ENCODE measurements at places on chromosomes 6 and 20.

GRCh38 chr6:160131636-160132296, 10.2 kb downstream of the SLC22A1 start:
- DNase-seq, result no peak

DNA sequence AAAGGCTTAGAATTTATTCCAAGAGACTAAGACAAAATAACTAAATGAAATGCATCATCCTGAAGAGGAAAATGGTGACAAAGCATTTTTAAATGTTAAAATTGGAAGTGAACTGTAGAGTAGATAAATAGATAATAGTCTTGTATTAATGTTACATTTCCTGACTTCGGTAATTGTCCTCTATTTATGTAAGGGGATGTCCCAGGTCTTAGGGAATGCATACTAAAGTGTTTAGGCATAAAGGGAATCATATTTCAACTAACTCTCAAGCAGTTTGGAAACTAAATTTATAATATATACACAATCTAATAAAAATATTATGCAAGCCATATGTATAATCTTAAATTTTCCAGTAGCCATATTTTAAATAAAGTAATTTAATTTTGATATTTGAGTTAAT, 159.3 kb downstream of the WDR27 start:
- no peak for DNase-seq

DNA sequence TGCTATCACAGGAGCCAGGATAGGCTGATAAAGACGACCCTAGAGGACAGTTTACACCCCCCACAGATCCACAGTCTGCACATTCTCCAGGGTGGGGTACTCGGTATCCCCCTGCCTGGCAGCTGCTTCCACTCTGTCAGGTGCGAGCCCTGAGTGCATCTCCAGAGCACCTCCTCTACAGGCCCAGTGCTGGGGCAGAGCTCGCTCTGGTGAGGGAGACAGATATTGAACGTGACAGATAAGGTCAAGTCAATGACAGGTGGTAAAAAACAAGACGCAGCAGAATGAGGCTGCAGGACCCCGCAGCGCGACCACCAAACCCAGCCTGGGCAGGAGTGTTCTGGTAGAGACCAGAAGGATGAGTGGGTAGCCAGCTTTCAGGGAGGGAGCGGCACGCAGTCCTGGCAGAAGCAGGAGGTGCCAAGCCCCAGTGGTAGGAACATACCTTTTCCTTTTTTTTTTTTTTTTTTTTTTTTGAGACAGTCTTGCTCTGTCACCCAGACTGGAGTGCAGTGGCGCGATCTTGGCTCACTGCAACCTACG, 12.4 kb upstream of the MYL9 start:
- DNase-seq, result no peak

DNA sequence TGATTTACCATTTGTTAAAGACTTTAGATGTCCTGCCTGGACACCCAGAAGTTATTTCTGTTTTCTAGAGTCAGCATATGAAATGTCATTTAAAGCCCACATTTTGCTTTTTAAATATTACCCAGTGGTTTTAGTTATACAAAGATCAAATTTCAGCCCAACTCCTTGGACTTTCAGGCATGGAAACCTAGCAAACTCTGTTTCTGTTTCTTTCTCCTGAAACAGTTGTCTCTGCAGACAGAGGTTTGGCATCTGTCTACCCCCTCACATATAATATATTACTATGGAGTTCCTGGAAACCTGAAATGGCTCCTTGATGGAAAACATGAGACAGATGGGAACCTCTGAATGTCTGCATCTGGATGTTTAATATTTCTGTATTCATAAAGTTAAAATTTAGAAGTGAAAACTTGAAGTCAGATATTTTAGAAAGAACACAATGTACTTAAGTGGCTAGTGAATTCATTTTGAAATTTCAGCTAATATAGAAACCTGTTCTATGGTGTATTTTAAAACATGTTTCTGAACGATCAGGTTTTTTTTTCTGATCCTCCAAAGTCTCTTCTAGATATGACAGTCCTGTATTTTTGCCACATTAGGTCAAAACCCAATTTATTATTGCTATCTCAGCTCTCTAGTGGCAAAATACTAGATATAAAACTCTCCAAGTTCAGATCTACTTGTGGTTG, 743.3 kb downstream of the CD109 start:
- no peak for DNase-seq

- no peak for DNase-seq
Measured at GRCh38 chr20:4812641-4813075, 90.9 kb downstream of the PRND start.

- peak; percentile 42 for DNase-seq
Measured at GRCh38 chr6:55713436-55713835, 134.4 kb upstream of the HMGCLL1 start.

DNA sequence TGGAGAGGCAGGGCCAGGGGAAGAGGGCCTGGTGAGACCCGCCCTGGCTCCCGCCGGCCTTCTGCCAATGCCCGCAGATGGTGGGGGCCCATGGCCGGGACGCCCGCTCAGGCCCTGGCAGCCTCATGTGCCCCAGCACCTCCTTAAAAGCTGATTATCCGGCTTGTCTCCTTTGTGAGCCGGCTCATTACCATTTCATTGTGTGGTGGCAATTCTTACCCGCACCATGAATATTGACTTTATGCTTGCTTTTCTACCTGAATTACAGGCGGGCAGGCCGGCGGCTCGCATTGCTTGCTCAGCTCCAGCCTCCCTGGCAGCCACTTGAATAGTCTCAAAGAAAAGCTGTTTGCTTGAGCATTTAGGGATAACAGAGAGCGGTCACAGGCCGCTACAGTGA, 120.0 kb upstream of the JAG1 start:
- peak; percentile 65 for DNase-seq

GRCh38 chr6:121223930-121224329, 110.3 kb downstream of the TBC1D32 start:
- no peak for DNase-seq

GRCh38 chr6:135085700-135086413, 31.2 kb upstream of the HBS1L start:
- no peak for DNase-seq

GRCh38 chr20:41379551-41379950, 12.9 kb upstream of the EMILIN3 start:
- DNase-seq, result no peak

DNA sequence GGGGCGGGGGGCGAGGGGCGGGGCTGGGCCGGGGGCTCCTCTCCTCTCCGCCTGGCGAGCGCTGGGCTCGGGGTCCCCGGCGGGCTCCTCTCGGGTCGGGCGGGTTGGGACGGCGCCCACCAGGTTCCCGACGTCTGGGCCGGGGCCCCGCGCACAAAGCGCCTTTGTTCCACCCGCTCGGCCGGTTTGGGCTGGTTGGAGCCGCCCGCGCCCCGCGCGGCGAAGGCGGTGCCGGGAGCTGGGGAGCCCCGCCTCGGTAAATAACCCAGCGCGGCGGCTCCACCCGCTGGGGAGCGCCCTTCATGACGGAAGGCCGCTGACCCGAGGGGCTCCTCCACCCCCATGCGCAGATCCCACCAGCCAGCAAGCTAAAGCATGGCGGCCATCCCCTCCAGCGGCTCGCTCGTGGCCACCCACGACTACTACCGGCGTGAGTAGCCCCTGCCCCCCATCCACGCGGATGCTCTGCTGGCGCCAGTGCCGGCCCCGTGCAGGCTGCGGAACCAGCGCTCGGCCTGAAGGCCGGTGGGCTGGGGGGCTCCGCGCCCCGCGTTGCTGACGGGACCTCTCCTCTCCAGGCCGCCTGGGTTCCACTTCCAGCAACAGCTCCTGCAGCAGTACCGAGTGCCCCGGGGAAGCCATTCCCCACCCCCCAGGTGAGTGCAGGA, 503 bp downstream of the PPDPF start:
- DNase-seq, result peak; percentile 74

GRCh38 chr6:53192682-53193188, 44.1 kb upstream of the GCM1 start:
- peak; percentile 50 for DNase-seq

GRCh38 chr6:136282906-136283305, 6.7 kb downstream of the BCLAF1 start:
- peak; percentile 9 for DNase-seq

DNA sequence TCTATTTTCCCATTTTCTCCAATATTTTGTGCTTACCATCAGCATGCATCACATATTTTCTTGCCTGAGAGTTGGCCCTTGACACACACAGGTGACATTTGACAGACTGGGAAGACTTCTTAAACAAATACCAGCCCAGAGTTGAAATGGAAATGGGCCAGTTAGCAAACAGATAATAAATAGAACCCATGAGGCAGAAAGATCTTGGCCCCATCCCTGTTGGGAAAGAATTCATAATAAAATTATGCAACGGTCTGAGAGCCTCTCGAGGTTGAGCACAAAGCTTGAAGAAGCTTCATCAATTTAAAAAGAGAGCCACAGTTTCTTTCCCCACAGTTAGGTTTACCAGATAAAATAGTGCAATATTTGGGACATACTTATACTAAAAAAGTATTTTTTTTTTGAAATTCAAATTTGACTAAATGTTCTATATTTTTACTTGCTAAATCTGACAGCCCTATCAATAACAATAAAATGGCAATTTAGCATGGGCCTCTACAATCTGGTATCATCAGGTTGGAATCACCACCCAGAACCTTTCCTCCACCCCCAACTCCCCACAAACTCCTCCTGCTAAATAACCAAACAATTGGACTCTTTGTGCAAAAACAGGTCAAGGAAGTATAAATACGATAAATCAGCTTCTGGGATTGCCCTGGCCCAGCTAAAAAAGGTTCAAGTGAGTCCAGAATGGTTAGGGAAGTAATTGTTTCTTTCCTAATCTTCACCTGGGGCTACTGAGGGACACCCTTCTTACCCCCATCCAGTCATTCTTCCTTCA, 129.8 kb downstream of the CD164 start:
- DNase-seq, result peak; percentile 16

DNA sequence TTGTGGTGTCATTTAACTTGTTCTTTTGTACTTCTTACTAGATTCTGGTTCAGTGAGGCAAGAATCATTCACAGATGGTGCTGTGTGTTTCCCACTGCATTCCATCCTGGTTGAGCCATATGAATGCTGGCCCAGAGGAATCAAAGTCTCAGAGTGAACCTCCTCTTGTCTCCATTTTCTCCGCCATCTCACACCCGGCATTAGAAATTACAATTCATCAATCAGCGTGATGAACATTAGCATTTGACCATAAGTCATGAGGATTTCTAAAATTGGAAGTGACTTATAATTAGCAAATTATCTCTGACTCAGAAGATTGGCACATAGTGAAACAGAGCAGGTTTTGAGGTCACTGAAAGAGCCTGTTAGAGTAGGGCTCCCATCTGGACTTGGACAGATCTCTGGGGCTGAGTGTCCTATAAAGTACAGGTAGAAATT, 25.2 kb downstream of the TNFAIP3 start:
- no peak for DNase-seq

- DNase-seq, result peak; percentile 80
Measured at GRCh38 chr6:44247338-44248302, 719 bp downstream of the HSP90AB1 start.

DNA sequence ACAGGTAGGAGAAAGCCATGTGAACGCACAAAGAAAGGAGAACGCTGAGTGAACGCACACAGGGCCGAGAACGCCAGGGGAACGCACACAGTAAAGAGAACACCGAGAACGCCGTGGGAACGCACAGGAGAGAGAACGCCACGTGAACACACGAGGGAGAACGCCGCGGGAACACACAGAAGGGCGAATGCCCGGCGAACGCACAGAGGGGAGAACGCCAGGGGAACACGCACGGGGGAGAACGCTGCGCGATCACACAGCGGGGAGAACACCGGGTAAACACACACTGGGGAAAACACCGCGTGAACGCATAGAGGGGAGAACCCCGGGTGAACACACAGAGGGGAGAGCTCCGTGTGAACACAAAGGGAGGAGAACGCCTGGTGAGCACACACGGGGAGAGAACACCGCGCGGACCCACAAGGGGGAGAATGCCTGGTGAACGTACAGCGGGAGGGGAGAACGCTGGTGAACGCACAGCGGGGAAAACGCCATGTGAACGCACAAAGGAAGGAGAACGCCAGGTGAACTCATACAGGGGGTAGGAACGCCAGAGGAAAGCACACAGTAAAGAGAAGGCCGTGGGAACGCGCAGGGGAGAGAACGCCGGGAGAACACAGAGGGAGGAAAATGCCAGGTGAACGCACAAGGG, 55.3 kb downstream of the RNASET2 start:
- DNase-seq, result no peak

GRCh38 chr6:36906539-36907325, 21.0 kb downstream of the C6orf89 start:
- peak; percentile 26 for DNase-seq

DNA sequence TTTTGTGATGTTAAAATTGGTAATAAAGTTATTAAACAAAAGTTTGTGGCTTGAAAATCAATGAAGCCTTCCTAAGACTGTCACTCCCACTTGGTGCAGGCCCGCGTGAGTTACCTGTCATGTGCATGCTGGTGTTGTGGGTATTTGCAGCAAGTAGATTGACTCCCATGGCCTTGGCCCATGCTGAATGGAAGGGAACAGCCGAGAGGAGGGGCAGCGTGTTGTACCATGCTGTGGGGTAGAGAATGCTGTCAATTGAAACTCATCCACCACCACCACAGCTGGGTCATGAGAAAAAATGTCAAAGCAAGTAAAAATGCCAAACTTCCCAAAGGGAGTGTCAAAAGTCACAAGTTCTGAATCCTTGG, 12.7 kb upstream of the VNN1 start:
- no peak for DNase-seq

- DNase-seq, result no peak
Measured at GRCh38 chr20:59120919-59121318, 42.7 kb upstream of the ZNF831 start.

GRCh38 chr20:8360035-8360434, 228.0 kb downstream of the PLCB1 start:
- no peak for DNase-seq

DNA sequence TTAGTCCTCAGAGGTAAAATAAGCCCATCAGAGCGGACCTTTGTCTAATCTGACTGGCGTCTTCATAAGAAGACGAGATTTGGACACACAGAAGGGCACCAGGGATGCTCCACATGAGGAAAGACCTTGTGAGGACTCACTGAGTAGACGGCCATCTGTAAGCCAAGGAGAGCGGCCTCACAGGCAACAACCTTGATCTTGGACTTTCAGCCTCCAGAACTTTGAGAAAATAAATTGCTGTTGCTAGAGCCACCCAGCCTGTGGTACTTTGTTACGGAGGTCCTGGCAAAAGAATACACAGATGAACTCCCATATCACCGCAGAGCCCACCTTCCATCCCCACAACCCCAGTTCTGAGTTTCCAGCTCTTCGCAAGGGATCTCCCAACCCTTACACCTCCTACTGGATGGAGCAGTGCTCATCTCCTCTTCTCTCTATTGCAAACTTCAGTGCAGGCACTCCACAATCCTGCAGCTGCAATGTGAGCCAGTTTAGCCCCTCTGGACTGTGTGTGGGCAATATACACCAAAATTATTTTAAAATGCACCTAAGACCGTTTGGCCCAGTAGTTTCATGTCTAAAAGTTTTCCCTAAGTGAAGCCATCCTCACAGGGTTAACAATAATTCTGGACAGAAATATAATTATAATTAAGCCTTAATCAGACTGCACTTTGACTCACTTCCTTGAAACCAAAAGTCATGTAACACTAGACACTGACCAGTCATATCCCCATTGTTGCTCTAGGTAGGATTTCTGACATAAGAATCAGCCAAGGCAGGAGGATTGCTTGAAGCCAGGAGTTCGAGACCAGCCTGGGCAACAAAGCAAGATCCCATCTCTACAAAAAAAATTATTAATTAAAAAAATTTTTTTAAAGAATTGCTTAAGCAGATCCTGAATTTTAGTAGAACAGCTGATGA, 8.8 kb upstream of the TRIM31 start:
- DNase-seq, result no peak

- DNase-seq, result no peak
Measured at GRCh38 chr6:27275025-27275956, 27.8 kb downstream of the PRSS16 start.
